ENCODE measurements at places on chromosomes 7 and 10.

DNA sequence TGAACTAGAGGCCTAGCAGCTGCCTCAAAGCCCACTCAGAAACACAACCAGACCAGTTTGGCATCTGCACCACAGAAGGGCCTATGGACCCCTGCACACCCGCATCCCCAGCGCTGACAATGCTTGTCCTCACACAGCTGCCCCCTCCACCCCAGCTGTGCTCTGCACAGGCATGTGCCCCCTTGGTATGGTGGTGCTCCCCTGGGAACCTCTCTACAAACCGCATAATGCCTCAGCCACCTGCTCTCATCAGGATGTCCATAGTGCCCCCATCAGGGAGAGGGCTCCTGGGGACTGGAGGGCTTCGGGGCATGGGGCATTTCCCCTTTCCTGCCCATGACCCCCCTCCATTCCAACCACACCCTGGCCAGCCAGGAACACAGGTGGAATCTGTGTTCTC lies 347.5 kb downstream of the GRID1 start:
- DNase-seq, result no peak

DNA sequence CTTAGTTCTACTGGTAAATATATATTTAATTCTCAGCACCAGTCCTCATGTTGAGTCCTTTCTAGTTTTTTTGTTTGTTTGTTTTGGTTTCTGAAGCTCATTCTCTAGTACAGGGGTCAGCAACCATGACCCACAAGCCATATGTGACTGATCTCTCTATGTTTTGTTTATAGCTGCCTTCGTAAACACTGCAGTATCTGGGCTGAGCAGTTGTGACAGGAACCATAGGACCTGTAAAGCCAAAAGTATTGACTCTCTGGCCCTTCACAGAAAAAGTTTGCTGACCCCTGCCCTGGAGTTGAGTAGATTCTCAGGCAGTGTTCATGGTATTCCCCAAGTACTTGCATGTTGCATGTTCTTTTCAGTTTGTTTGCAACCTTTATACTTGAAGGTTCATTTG lies 20.8 kb downstream of the NET1 start:
- no peak for DNase-seq

DNA sequence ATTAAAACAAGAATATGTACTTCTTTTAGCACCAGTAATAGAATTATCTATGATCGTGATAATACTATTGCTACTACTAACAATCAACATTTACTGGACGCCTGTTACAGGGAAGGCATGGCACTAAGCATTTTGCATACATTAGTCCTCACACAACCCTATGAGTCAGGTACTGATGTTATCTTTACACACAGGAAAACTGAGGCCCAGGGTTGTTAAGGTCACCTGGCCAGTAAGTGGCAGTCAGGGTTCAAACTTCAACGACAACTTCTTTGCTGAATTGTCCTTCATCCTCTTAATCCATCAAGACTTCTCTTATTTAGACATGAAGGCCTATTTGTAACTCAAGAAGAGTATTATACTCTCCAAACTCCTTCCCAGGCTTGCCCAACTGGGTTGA lies 41.9 kb upstream of the ACSL5 start:
- no peak for DNase-seq

- no peak for DNase-seq
Measured at GRCh38 chr7:17940951-17941431, 697 bp upstream of the SNX13 start.

DNA sequence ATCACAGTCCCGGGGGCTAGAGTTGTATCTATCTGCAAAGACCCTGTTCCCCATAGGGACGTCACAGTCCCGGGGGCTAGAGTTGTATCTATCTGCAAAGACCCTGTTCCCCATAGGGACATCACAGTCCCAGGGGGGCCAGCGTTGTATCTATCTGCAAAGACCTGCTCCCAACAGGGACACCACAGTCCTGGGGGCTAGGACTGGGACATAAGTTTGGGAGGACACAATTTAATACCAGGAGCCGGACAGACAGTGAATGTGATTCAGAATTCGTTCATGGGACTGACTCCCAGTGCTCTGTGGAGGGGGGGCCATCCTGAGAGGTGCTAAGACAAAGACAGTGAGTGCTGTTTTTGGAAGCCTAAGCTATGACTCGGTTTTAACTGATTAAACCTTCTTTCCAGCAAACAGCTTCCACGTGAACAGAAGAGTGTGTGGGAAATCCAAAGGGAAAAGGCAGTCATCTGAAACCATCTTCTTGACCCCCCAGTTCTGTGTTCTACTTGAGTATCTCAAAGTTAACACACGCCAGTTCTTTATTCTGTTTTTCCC lies 153.0 kb downstream of the DIP2C start:
- DNase-seq, result no peak

DNA sequence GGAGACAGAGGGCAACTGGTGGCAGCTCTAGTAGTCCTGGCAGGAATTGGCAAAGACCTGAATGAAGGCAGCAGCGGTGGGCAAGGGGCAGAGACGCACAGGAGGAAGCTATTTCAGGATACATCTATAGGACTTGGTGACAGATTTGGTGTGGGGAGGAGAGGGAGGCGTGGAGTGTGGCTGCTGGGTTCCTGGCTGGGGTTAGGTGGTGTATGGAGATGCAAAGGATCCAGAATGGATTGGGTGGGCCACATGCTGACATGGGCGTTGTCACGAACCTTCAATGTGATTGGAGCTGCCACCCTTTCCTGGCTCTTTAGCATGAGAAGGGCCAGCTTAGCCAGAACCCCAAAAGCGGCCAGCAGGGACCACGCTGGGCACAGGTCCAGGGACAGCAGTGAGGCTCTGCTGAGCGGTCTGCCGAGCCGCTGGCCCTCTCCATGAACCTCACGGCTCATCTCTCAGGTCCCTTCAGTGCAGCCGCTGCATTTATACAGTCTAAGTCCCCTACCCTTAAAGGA lies 10.2 kb upstream of the ADCY1 start:
- no peak for DNase-seq

- DNase-seq, result peak; percentile 29
Measured at GRCh38 chr10:32141018-32141807, 85.0 kb upstream of the KIF5B start.

DNA sequence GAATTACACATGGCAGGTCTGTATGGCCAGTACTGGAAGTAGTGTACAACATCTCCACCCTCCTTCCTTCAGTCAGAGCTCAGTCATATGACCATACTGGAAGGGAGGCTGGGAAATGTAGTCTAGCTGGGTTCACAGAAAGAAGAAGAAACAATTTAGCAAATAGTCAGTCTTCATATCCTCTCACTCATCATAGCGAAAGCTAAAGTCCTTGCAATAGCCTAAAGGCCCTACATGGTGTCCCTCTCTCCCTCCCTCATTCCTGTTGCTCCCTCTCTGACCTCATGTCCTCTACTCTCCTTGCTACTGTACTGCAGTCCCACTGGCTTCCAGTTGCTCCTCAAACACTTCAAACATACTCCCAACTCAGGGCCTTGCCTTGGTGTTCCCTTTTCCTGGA lies 4.3 kb upstream of the CALU start:
- no peak for DNase-seq

DNA sequence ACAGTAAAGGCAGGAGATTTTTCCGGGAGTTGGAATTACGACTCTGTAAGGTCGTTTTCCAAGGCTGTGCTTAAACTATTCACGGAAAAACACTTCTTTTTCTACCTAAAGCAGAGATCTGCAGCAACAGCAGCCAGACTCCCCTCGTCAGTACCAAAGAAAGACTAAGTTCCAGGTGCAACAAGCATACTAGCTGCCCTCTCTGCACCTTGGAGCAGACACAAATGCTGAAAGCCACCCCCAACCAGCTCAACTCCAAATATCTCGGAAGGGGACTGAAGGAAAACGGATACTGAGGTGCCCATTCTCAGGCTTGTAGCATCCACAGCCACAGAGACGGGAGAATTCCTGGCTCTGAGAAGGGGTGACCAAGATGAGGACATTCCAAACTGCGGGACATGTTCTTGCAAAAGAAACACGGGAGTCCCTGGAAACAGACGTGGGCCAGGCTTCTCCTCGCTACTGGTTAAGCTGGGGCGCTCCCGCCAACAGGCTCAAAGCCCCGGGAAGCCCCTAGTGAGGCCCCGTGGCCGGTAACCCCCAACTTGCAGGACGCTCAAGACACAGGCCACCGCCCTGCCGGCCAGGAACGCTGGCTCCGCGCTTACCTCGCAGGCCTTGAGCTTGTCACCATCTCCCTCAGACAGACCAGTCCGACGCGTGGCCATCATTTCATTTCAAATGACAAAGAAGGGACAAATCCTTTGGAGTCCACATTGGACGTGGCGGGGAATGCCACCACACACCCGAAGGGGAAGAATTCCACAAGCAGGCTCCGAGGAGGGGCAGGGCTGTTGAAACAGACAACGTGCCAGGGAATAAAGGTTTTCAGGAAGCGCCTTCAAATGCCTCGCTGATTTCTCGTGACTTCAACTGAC lies 2.2 kb downstream of the ARHGAP21 start:
- no peak for DNase-seq

- no peak for DNase-seq
Measured at GRCh38 chr10:3137958-3138726, 34.4 kb downstream of the PITRM1 start.

- no peak for DNase-seq
Measured at GRCh38 chr10:76649254-76649653, 988.4 kb downstream of the KCNMA1 start.

DNA sequence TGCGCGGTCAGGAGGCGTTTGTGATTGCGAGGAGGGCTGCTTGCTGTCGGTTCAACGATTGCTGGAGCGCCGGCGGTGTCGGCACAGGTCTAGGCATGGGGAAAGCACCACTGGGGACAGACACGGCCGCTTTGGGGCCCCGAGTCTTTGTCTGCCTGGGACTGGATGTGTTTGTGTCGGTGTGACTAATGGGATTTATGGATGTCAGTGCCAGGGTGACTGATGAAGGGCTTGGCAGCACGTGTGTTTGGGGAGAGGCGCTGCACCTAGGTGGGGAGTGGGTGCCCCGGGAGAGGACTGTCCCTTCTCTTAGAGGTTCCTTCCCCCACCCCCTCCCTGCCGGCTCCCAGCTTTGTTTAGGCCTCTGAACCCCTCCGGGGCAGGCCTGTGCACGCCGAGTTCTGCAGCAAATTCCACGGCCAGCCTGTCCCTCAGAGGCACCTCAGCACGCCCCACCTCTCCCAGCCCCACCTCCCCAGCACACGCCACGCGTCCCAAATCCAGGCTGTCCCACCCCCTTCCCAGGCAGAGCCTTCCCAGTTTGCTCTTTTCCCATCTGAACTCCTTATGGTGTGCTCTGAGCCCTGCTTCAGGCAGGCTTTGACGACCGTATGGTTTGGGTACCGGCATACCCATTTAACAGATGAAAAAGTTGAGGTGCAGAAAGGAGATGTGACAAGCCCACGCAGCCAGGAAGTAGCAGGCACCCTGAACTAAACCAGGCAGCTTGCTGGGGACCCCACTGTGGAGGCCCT lies 6.4 kb upstream of the TNRC18 start:
- no peak for DNase-seq

- no peak for DNase-seq
Measured at GRCh38 chr7:42913591-42913990, 1.7 kb upstream of the C7orf25 start.

DNA sequence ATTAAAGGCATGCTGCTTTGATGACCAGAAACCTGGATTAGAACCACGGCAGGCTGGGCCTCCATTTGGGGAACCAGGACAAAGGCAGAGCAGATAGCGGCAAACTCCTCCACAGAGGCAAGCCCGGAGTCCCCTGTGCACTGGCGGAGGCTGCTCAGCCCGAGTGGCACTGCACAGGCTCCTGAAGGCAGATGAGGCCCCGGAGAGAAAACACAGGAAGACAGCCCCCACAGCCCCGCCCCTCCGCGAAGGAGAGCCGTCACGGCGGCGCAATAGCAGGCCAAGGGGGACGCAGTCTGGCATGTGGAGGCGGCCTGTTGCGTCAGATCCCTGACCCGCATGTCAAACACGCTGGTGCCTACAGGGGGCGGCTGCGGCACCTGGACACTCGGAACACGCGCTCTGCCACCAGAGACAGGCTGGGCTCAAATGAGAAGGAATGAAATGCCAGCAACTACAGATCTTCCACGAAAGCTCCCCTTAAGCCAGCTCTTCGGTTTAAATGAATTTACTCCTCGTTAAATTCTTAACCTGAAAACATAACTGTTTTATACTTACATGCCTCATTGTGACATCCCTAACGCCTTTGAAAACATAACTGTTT lies 128.5 kb downstream of the MAD1L1 start:
- no peak for DNase-seq

GRCh38 chr10:69901628-69902505 lies 100.2 kb downstream of the COL13A1 start:
- no peak for DNase-seq

- no peak for DNase-seq
Measured at GRCh38 chr7:73908123-73908611, 47.2 kb downstream of the TMEM270 start.

GRCh38 chr10:123786896-123787295 lies 104.7 kb downstream of the CPXM2 start:
- no peak for DNase-seq

- DNase-seq, result no peak
Measured at GRCh38 chr7:48525736-48526732, 354.8 kb downstream of the ABCA13 start.

GRCh38 chr7:155803418-155804376 lies 8.6 kb downstream of the SHH start:
- DNase-seq, result peak; percentile 38

GRCh38 chr10:90314718-90315117 lies 543.1 kb downstream of the HTR7 start:
- DNase-seq, result no peak

DNA sequence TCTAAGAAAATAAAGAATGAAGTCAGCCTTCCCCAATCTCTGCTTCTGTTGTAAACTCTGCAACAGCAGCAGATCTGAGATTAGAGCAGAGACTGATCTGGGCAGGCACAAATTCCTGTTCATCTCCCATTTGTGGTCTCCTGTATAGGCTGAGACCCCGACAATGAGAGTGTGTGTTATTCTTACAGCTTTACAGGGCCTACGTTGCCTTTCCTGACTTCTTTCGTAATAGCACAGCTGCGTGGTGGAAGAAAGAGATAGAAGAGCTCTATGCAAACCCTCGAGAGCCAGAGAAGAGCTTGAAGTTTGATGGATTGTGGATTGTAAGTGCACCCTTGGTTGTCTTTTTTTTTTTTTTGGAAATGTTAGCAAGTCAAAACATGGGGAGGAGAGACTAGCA lies 72.1 kb downstream of the PRSS58 start:
- DNase-seq, result no peak

DNA sequence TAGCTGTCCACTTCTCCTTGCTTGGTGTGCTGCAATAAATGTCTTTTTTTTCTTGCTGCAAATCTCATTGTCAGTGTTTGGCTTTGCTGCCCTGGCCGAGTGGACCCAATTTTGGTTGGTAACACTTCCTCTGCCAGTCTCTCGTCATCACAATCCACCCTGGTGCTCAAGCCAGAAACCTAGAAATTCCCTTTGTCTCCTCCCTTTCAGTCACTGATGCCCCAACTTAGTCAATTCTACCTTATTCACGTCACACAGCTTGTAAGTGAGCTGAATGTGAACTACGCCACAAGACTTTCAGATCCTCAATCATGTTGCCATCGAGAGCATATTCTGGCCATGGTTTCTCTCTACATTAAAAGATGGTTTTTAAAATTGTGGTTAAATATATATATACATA lies 13.0 kb upstream of the FRA10AC1 start:
- DNase-seq, result no peak

GRCh38 chr7:72159911-72160310 lies 252.2 kb downstream of the CALN1 start:
- no peak for DNase-seq

Data from NCI-H2029 treated with DMSO at 0.1 percent for 48 hours (cell line).